ENCODE measurements at places on chromosomes 6 and 20.

DNA sequence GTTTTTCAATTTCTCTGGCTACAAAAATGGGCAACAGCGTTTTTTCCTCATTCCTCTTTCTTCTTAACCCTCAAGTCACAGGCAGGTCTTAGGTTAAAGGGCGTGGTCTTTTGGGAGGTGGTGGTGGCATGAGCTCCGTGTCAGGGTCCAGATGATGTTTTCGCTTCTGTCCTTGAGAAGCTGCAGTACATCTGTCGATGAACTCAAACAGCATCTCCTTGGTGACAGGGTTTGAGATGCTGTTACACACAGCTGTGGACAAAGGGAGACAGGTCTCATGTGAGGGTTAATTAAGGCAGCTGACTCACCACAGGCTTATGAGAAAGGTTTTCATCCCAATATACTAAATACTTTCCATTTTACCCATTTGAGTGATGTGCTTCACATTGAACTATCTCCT, 350.8 kb downstream of the RNGTT start:
- DNase-seq: no peak

GRCh38 chr6:78995946-78996345, 82.1 kb downstream of the PHIP start:
- no peak for DNase-seq

DNA sequence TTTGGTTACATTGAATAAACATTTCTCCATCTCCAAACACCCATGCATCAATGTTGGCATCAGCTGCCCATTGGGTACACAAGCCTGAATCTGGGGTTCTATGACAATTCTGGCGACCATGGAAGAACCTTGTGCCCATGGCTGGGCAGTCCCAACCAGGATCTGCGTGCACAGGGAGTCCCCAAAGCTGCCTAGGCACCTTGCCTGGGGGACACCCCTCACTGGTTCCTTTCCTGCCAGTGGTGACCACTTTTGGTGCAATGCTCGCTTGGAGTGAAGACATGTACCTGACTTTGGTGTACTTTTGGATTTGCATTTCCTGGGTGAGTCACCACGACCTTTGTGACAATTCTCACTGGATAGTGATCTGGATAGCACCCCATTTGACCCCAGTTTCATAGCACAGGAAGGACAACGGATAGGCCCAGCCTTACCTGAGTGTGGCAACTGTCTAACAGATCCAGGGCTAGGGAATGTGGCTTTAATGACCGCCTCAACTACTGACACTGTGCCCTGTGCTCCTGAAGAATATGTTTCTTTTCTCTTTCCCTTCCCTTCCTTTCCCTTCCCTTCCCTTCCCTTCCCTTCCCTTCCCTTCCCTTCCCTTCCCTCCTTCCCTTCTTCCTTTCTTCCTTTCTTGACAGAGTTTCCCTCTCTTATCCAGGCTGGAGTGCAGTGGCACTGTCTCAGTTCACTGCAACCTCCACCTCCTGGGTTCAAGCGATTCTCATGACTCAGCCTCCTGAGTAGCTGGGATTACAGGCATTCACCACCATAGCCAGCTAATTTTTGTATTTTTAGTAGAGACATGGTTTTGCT, 7.1 kb downstream of the SPINT3 start:
- no peak for DNase-seq

DNA sequence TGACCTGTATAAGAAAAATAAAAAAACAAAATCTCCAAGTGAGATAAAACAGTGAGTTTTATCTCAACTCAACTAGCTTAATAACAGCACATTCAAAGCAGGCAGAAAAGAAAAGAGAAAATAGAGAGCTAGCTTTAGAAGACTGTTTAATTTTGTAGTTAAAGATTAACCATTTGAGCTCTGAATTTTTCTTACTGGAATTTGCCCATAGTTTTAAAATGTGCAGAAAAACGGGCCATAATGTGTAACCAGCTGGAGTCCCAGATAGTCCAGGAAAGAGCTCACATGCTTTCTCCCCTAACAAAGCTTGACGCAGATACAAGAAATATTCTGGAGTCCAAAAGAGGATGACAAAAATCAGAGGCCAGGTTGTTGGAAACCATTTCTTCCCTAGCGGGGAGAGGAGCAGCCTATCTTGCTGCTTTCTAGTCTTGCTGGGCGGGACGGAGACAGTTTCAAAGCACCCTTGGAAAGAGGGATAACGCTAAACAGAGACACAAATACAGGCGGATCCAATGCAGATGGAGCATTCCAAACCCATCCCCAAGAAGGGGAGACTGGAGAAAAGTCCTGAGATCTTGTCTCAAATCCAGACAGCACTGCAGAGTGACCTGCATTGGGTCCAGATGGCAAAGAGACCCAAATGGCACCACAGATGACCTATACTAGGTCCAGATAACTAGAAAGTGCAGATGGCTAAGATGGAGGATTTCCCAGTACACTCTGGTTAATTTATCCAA, 16.1 kb downstream of the TTK start:
- no peak for DNase-seq

GRCh38 chr6:145099713-145100112, 635.6 kb downstream of the EPM2A start:
- DNase-seq: no peak

- DNase-seq: no peak
These were observed 35.6 kb upstream of the SLCO4A1 start for GRCh38 chr20:62606551-62607201.

DNA sequence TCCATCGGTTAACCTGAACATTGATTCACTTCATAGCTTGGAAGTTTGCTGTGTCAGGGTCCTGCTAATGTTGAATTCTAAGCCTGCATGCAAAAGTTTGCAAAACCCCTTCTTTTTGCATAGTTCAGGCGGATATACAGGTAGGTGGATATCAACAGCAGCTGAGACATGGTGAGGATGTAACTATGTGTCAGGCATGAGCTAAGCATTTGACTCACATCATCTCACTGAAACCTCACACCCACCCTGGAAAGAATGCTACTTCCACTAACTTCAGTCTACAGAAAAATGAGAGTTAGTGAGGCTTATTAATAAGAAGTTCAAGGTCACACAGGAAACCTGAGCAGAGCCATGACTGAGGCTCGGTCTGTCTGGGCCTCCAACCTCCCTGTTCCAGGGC, 276.9 kb downstream of the BMP7 start:
- no peak for DNase-seq

DNA sequence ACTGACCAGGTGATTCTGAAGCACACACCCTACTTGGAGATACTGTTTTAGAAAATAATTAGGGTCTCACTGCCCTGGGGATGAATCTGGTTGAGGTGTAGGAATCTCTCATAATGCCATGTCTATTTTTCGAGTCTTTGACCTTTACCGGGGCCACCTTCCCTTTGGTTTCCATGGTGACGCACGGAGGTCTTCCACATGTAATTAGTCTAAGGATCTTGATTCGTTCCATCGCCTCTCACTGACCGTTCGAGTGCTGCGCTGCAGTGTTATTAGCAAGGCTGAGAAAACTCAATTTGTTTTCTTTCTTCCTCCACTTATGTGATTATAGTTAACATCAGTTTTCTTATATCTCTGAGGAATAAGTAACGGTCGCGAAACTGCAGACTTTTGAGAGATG, 144.3 kb upstream of the SPACA1 start:
- DNase-seq: no peak

GRCh38 chr6:18088419-18089296, 33.8 kb downstream of the NHLRC1 start:
- DNase-seq: no peak

DNA sequence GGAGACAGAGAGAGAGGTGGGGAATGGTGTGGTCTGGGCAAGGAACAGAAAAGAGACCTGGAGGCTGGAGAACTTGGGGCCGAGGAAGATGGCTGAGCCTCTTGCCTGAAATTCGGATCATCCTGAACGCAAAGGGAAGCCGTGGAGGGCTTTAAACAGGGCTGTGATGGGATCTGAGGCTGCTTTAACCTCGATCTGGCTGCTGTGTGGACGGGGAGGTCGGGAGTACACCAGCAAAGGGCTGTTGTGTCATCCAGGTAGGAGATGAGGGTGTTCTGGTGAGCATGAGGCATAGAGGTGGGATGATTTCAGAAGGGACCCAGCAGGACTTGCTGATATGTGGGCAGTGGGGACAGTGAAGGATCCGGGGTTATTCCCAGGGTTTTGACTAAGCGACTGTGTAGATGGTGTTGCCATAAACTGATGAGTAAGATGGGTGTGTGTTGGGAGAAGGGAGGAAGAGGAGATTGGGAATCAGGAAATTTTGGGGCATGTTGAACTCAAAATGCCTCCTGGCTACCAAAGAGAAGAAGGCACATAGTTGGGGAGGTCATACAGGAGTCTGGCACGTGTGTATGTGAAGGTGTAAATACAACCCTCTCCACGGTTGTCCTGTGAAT, 158.5 kb downstream of the NFATC2 start:
- no peak for DNase-seq

- DNase-seq: no peak
These were observed 1.1 kb downstream of the FNDC1 start for GRCh38 chr6:159170333-159170672.

- DNase-seq: no peak
These were observed 480.5 kb upstream of the NOX3 start for GRCh38 chr6:155936127-155936526.

DNA sequence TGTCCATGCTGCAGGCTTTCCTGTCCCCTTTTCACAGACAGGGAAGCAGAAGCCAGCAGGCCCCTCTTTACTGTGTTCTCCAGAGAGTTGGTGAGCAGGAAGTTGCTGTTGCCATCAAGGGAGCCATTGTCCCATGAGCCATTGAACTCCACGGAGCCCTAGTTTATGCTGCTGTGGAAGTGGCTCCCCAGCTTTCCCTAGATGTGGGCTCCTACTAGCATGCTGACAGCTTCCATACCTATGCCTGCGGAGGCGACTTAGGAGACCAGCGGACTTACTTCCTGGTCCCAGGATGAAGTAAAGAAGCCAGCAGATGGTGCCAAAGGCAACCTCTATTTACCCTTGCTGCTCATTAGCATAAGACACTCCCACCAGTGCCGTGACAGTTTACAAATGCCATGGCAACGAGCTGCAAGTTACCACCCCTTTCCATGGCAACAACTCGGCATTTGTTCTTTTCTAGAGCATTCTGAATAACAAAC, 30.8 kb upstream of the FKBP1A start:
- DNase-seq: no peak

- no peak for DNase-seq
These were observed 93.7 kb downstream of the ASXL1 start for GRCh38 chr20:32451682-32452461.

DNA sequence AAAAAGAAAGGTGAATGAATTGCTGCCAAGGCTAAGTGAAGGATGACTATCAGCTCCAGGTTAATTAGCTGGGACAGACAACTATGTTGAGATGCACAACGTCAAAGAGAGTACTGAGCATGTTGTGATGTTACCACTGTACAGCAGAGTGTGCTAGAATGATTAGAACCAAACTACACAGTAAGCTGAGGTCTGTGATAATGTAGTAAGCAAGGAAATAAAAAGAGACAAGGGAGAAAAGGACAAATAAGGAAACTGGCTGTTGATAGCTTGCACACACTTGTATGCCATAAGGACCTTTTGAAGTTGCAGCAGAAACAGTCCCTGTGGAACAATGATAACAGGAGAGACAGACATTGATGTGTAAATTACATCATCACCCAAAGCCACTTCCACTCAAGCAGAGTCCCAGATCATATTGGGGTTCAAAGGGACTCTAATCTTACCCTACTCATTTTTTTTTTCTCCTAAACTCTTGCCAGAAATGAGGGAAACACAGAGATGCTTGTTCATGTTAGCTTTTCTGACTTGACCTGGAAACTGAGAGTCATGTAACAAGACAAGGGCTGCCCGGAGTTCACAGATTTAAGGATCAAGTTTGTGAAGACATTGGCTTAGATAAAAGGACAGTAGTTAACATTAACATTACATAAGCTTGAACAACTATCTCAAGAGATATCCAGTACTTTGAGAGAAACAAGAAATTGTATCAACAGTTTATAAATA, 189.9 kb downstream of the CENPW start:
- no peak for DNase-seq

DNA sequence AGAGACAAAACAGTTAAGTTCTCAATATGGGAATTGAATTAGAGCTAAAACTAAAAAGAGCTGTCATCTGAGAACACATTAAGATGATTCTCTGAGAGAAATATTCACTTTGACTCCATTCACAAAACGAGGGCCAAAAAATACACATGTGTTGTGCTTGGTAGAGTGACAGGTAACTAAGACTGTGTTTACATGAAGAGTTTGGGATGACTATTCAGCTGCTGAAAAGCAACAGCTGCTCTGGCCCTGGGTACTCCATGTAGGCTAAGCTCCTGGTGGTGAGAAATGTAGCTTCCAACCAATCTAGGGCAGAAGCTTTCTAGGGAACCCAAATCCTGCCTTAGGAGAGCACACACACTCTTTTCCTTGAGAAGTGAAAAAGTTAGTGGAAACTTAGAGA, 184.5 kb downstream of the COL21A1 start:
- DNase-seq: no peak

DNA sequence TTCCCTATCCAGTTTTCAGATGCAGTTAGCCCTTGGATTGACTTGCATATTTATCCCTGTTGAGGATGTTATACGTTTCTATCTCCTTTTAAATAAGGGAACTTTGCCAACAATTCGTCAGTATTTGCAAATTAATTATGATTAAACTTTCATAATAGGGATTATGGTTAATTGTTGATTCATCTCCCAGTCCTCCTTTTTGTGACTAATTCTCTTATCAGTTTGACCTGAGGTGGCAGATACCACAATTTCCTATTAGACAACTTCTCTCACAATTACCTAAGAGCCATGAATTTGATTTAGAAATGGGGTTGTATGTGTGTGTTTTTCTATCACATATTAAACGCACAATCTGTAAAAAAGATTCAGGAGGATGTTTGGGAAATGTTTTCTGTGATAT, 172.9 kb downstream of the LAMA2 start:
- no peak for DNase-seq

DNA sequence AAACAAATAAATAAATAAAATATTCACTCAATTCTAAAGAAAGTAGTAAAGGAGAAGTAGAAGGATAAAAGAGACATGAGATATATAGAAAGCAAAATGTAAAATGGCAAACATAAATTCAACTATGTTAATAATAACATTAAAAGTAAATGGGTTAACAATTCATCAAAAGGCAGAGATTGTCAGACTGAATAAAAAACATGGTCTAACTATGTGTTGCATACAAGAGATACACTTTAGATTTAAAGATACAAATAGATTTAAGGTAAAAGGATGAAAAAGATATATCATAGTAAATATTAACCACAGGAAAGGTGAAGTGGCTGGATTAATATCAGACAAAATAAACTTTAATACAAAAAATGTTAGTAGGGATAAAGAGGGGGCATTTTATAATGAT, 35.8 kb upstream of the PDE10A start:
- DNase-seq: no peak

DNA sequence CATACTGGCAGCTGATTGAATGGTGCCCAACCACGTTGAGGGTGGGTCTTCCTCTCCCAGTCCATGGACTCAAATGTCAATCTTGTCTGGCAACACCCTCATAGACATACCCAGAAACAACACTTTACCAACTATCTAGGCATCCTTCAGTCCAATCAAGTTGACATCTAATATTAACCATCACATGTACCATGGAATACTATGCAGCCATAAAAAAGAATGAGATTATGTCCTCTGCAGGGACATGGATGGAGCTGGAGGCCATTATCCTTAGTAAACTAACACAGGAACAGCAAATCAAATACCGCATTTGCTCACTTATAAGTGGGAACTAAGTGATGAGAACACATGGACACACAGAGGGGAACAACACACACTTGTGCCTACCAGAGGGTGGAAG, 206.9 kb upstream of the RNF217 start:
- DNase-seq: no peak

All from left hindlimb (tissue), 1 donor.